ENCODE measurements at places on chromosomes 16 and 17.

DNA sequence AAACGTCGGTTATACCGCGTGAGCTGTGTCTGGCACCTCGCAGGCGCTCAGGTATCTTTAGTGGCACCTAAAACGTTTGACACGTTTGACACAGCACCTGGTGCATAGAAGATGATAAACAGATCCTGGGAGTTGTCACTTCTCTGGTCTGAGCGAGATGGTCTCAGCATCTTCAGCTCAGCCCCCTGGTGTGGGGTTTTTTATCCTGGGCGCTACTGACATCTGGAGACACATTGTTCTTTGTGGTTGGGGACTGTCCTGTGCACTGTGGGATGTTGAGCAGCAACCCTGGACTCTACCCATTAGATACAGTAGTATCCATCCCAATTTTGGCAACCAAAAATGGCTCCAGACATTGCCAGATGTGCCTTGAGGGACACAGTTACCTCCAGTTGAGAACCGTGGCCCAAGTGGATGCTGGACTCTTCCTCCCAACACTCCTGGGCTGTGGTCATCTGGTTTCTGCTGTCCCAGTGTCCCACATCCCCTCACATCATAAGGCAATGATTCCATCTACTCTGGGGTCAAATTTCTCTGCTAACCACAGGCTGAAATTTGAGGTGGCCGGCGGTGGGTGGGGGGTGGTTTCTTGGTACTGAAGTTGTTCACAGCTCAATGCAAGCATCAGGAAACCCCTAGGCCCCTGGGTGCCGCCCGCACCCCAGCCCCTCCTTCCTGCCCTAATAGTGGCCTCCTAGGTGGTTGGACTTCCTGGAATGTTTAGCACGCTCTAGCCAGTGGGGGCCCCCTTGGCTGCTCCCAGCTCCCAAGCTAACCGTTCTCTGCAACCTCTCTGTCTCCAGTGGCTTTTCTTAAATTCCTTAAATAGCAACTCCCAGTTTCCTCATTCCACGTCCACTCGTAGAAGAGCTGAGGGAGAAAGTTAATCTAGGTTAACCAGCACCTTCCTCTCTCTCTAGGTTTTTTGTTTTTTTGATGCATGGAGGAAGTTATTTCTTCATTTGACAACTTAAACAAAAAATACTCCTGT, 124.8 kb downstream of the ABCC1 start:
- no peak for DNase-seq

GRCh38 chr17:45061606-45062205, 589 bp downstream of the NMT1 start:
- no peak for DNase-seq

DNA sequence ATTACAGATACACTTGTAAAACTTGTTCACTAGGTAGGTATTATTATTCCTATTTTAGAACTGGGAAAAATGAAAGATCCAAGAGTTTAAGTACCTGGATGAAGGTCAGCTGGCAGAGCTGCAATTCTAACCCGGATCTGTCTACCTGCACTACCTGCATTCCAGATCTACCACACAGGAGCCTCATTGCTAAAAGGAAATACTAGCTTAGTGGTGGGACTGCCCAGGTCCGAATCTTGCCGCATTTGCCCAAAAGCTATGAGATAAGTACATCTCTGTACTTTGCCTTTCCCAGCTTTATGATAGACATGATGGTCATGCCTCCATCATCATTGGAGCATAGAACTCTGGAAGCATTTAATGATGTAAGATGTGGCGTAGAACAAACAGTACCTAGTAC, 36.8 kb upstream of the TEKT3 start:
- no peak for DNase-seq

GRCh38 chr16:67969254-67970039, 1.0 kb upstream of the SLC12A4 start:
- no peak for DNase-seq

DNA sequence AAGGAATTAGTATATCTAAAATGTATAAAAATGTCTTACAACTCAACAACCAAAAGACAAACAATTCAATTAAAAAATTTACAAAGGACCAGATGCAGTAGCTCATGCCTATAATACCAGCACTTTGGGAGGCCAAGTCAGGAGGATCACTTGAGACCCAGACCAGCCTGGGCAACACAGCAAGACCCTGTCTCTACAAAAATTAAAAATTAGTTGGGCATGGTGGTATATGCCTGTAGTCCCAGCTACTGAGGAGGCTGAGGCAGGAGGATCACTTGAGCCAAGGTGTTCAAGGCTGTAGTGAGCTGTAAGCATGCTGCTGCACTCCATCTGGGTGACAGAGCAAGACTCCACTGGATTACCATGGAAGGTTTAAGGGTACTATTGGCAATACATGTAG, 33.8 kb downstream of the ZNRF1 start:
- no peak for DNase-seq

- DNase-seq: no peak
These were observed 30.2 kb downstream of the POLR3E start for GRCh38 chr16:22327446-22327775.

- no peak for DNase-seq
These were observed 806 bp downstream of the TBX21 start for GRCh38 chr17:47733674-47734410.

- no peak for DNase-seq
These were observed 2.4 kb downstream of the PRPSAP2 start for GRCh38 chr17:18860161-18860972.

Data from stimulated activated CD4-positive, alpha-beta T cell treated with anti-CD3 and anti-CD28 coated beads, Interleukin-2, amount 100 ng/mL, for 4 hours (primary cell).